ENCODE measurements at places on chromosomes 7 and 10.

DNA sequence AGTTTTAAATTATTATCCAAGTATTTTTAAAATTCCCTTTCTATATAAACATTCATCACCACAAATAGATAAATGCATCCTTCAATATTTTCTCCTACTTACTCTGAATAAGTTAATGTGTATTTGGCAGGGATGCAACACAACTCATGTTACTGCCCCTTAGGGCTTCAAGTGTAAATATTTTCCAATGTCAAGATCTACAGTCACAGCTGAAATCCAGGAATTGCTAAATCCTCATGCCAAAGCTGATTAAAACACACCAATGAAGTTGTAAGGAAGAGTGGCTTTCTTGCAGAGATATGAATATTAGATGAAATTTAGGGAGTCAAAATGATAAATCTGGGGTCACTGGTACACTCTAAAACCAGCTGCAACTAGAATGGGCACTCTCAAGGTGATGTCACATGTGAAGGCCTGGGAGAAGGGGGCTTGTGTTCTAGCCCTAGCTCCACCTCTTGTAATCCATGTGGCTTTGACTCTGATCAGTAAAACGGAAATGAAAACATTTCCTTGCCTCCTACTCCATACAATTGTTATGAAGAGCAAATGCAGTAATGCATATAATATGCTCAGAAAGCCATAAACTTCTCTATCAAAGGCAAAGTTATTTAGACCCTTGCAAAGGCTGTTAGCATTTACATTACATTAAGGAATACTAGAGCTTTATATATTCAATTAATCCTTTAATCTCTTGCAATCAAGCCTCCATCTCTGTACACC lies 228.1 kb upstream of the NFE2L3 start:
- DNase-seq, result no peak

GRCh38 chr7:101159696-101160674 lies 5.4 kb downstream of the VGF start:
- no peak for DNase-seq

- no peak for DNase-seq
Observed at GRCh38 chr7:47739301-47739875, 157.5 kb upstream of the TNS3 start.

GRCh38 chr10:90031776-90032175 lies 330.4 kb downstream of the KIF20B start:
- no peak for DNase-seq

GRCh38 chr10:77504196-77504872 lies 133.3 kb downstream of the KCNMA1 start:
- DNase-seq, result no peak

GRCh38 chr10:50540826-50541122 lies 83.0 kb downstream of the SGMS1 start:
- DNase-seq, result no peak

GRCh38 chr10:83648201-83648600 lies 491.1 kb upstream of the GHITM start:
- no peak for DNase-seq

GRCh38 chr10:75568450-75569130 lies 137.2 kb downstream of the LRMDA start:
- DNase-seq, result no peak

DNA sequence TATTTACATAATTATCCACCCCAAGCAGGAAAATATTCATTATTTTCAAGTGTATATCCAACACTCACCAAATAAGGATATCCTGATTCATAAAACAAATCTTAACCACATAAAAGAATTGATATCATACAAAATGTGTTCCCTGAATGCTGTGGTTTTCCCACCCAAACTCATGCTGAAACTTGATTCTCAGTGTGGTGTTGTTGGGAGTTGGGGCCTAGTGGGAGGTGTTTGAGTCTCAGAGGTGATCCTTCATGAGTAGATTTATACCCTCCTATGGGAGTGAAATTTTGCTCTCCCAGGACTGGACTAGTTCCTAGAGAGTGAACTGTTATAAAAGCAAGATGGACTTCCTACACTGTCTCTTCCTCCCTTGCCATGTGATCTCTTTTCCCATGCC lies 1028.3 kb downstream of the SORCS1 start:
- no peak for DNase-seq

DNA sequence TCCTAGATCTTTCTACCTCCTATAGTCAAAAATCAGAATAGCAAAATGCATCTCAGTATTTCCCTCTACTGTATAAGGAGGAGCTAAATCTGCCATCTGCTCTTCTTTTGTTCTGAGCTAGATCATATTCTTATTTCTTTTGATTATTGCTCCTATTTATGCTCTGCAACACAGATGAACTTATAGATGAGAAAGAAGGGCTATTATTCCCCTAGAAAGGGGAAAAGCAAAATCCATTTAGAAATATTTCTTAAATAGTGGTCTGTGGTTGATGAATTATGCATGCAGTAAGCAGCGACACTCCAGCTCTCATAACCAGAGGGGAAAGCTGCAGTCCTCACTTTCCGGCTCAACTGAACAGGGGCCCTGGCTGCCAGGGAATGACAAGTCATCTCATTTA lies 207.3 kb upstream of the SORCS1 start:
- DNase-seq, result no peak

DNA sequence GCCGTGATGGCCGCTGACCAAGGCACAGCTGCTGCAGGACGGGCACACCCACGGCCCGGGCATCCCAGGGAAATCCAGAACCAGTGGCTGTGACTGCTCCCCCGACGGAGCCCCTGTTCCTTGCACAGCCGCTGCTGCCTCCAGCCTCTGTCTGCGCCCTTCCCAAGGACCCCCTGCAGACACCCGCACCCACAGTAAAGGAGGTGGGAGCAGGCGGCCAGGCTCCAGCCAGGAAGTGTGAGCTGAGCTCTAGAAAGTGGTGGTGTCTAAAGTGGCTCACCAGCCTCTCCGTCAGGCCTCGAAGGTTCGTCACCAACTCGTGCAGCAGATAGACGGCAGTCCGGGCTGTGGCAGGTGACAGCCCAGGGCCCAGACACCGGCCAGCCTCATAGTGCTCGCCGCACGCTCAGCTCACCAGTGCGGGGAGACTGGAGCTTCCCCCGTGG lies 306.7 kb downstream of the DNAJB6 start:
- DNase-seq, result no peak

DNA sequence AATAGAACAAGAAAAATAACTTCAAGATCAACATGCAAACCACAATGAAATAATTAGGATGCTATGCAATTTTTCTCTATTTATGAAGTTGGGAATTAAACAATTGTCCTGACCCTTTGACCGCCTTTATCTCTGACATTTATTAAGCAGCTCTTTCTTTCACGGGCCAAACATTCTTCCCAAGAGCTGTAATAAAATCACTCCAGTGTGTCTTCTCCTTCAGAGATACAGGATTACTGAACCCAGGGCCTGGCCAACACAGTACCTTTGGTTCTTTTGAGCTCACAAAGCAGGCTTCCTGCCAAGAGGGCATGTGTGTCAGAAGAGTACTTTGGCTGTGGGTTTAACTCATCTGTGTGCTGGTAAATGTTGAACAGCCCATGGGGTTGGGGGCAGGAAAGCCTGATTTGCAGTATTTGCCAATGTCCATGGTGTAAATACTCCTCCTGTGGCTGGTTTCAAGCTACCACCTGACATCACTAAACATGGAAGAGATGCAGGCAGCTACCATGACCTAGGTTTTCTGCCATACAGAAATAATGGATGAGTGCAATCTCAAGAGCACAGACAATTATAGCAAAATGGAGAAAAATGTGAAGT lies 121.7 kb downstream of the FANK1 start:
- no peak for DNase-seq

GRCh38 chr10:30662814-30663213 lies 33.3 kb upstream of the LYZL2 start:
- no peak for DNase-seq

GRCh38 chr10:94038024-94038423 lies 44.3 kb downstream of the PLCE1 start:
- no peak for DNase-seq

- no peak for DNase-seq
Observed at GRCh38 chr7:4667776-4668509, 14.2 kb upstream of the FOXK1 start.

DNA sequence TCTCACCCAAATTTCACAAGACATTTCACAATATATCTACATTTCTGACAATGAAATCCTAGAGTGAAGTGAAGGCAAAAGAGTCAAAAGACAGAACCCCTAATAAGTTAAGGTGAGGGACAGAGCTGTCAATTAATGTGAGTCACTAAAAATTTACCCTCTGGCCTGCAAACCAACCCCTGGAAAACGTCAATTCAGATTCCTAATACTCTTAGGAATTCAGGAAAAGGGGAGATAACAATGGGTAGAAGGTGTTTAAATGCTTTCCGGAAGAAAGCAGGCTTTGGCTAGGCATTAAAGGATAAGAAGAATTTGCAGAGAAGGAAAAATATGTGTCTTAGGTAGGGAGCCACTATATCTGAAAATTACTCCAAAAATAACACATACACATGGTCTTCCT lies 299.6 kb downstream of the INHBA start:
- DNase-seq, result no peak

DNA sequence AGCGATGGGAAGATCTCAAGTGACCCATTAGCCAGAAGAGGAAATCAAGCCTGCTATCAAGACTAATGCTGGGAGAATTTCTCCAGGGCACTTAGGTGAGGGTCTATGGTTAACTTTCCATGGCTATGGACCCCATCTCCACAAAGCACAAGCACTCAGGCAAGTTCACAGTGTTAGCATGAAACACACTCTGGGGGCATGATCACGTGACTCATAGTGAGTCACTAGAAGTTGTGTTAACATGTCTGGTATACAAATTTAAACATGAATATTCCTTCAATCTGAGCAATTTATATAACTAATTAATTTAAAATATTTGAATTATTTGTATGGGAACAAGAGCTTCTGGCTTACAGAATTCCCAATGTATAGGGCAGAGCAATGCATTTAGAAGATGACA lies 131.8 kb downstream of the FAM204A start:
- DNase-seq, result no peak

DNA sequence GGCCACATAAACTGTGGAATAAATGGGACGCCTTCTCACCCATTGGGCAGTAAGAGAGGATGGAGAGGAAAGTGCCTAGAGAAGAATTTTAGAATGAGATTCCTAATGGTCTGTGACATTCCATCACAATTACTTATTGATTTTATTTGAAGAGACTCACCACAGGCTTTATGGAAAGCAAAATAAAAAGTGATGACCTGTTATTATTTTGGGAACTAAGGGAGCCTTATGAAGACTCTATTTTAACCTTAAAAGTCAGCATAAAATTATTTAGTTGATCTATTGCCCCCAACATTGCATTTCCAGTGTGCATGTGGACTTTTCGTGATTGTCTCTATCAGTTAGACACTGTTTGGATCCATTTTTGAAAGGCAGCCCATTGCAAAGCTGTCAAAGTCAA lies 107.5 kb downstream of the PCLO start:
- DNase-seq, result no peak

DNA sequence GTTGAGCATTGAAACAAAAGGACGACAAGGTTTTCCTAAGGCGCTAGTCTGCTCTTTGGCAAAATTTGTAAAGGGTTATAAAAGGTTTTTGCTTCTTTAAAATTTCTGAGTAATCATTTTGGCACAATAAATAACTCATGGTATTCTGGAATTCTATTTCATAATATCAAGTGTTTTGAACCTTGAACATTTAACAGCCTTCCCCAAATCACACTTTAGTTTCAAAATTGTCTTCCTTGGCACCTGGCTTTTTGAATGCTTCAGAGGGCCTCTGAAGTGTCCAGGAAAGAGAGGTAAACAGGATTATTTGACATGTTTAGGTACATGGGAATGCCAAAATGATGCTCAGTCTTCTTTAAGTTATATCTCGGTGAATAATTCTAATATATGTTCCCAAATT lies 220.8 kb downstream of the PHF14 start:
- no peak for DNase-seq

GRCh38 chr10:103284170-103284569 lies 7.2 kb downstream of the INA start:
- DNase-seq, result no peak

DNA sequence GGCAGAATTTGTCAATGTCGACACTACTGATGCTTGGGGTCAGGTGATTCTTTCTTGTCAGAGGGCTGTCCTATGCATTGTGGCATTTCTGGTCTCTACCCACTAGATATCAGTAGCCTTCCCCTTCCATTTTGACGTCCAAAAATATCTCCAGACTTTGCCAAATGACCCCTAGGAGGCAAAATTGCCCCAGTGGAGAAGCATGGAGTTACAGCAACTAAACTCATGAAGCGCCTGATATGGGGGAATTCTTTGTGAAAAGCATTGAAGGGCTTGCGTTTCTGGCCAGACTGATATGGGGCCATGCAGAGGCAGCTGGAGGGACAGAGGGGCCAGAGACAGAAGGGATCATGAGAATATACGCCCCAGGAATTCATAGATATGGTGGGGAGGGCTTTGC lies 43.6 kb downstream of the ADRB1 start:
- no peak for DNase-seq

GRCh38 chr7:144728551-144728950 lies 107.3 kb downstream of the TPK1 start:
- no peak for DNase-seq

GRCh38 chr10:4670737-4671136 lies 155.3 kb upstream of the AKR1E2 start:
- DNase-seq, result no peak

GRCh38 chr10:8975535-8975934 lies 921.0 kb downstream of the GATA3 start:
- DNase-seq, result no peak

GRCh38 chr7:44097064-44097932 lies 6.8 kb upstream of the AEBP1 start:
- no peak for DNase-seq

- DNase-seq, result no peak
Observed at GRCh38 chr7:5667391-5667790, 114.1 kb downstream of the RNF216 start.

- no peak for DNase-seq
Observed at GRCh38 chr10:102436312-102436711, 3.9 kb upstream of the CUEDC2 start.

DNA sequence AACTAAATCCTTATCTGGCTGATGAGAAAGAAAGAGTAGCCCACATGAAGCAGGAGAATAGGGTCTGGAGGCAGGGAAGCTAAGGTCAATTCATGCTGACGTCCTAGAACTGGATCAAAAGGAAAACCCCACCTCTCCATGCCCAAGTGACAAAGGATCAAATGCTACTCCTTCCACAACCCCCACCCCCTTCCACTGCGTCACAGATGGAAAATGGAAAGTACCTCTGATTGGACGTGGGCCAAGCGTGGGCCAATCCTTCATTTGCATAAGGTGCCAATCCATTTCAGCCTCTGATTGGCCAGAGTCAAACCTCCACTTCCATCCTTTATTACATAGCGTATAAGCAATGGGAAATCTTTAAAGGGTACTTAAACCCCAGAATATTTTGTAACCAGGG lies 431.3 kb upstream of the ETV1 start:
- DNase-seq, result no peak

DNA sequence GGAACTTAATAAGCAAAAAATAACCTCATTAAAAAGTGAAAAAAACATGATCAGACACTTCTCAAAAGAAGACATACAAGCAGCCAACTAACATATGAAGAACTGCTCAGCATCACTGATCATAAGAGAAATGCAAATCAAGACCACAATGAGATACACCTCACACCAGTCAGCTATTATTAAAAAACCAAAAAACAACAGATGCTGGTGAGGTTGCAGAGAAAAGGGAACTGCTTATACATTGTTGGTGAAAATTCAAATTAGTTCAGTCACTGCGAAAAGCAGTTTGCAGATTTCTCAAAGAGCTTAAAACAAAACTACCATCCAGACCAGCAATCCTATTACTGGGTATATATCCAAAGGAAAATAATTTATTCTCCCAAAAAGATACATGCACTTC lies 513.3 kb downstream of the MDFIC start:
- DNase-seq, result no peak

- no peak for DNase-seq
Observed at GRCh38 chr10:91907914-91908336, 1.4 kb downstream of the FGFBP3 start.
